Activated CD8-positive, alpha-beta memory T cell treated with anti-CD3 and anti-CD28 coated beads for 48 hours (primary cell): ENCODE measurements at places on chromosomes 13 and 19.
A peak's percentile ranks its signal among the peaks of the same experiment; 100 is the strongest.

DNA sequence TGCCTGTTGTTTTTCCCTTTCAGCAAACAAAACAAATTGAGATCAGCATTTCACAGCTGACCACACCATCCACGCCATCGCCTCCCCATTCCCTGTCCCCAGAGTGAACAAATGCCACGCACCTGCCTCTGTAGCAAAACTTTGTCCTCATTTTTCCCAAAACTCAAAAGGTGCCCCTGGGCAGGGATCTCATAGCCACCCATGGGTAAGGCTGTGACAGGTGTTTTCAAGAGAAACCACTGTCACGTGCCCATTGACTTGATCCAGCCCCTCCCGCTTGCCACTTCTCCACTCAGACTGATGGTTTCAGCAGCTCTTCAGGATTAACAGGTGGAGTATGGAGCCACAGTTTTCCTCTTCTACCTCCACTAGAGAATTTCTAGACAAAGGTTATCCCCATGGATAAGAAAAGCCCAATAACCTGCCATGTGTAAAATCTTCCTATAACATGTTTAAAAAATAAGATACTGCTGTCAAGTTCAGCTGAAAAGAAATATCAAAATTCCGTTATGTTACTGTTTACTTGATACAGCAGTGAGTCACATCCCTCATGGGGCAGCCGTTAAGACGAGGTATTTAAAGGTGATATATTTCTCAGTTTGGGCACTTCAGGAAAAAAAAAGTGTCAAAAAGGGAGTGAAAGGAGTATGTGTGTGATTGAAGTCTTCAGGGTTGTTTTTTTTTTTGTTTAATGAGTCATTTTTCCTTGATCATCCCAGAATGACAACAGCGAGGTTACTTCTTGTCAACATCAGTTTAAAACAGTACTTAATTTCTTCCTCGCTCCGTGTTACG is 63.5 kb upstream of the GPR183 start:
- DNase-seq, result no peak

- DNase-seq, result no peak
Observed at GRCh38 chr19:48668332-48668731, 4.5 kb downstream of the NTN5 start.

DNA sequence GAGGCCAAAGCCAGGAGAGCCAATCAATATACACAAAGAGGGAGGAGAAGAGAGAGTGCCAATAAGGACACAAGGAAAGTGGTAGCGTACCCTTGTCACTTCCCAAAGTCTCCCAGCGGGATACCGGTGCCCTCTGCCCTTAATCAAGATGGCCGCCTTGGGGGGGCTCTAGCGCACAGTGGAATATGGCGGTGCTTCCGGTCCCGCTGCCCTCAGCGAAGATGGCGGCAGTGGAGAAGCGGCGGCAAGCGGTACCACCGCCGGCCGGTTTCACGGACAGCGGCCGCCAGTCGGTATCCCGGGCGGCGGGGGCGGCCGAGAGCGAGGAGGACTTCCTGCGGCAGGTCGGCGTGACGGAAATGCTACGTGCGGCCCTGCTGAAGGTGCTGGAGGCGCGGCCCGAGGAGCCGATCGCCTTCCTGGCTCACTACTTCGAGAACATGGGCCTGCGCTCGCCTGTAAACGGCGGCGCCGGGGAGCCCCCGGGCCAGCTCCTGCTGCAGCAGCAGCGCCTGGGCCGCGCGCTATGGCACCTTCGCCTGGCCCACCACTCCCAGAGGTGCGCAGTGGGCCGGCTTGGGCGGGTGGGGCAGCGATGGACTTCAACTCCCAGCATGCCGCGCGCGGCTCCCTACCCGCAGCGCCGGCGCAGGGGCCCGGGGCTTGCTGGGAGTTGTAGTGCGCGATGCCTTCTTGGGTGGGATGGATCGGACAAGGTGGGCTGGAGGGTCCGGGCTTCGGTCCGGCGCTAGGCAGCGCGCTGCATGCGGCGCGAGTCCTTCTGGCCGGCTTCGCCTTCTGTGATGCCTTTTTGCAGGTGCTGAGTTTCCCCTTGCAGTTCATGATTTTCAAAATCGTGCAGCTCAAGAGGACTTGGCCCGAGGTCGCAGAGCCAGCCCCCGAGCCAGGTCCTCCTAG is at the start of gene TPGS1:
TPGS1 (plus strand) TSS at position 212 of the 918 bp plus-strand sequence; CDS start at position 222, 10 bp downstream.
- peak; percentile 77 for DNase-seq

DNA sequence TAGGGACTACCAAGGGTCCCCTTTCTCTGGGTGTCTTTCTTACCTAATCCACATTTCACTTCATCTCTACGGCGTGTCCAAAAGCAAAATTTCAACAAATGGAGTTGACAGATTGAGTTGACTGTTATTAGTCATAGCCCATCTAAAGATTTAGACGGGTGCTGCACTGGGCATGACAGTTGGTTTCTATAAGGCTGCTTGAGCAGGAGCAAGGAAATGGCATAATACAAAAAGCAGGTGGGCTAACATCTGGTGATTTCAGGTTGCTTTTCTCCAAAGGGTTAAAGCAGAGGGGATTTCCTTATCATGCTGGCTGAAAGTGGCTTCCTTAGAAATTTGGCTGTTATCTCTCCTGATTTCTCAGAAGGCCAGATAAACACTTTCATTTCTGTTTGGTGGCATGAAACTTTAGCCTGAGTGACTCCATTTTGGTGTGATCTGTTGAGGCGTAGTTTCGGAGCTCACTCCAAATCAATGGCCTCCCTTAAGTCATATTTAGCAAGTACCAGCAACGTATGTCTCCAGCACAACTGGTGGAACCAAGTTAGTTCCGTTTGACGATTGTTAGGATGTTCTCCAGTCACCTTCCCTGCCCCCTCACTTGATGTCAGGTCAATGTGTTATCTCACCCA is 440.4 kb downstream of the FGF9 start:
- DNase-seq, result no peak

- DNase-seq, result no peak
Observed at GRCh38 chr19:45607071-45608029, 5.3 kb upstream of the GPR4 start.

DNA sequence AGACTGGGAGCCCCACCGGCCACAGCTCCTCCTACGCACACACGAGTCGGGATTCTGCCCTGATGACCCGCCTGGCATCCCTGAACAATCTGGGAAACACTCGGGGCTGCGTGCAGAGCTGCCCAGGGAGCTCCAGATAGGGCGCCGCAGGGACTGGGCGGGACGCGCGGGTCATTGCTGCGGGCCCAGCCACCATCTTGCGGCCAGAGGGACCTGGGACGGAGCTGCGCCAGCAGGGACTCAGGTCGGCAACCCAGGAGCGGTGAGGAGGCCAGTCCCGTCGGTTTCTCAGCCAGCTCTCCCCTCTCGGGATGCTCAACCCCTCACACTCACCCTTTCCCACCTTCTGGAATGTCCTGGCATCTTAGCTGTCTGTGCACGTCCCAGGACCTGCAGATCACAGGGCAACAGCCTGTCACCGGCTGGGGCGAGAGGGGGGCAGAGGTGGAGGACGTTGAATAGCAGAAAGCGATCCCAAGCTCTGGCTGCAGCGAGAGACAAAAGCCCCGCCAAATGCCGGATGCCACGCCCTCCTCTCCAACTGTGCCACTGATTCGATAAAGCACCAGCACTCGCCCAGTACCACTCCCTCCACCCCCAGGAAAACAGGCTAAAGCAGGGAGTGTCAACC is 20.4 kb upstream of the ZNF91 start:
- no peak for DNase-seq

GRCh38 chr19:36258028-36258875 is 43.3 kb downstream of the ZNF146 start:
- no peak for DNase-seq

- DNase-seq, result no peak
Observed at GRCh38 chr19:2949939-2950285, 5.1 kb upstream of the ZNF77 start.

DNA sequence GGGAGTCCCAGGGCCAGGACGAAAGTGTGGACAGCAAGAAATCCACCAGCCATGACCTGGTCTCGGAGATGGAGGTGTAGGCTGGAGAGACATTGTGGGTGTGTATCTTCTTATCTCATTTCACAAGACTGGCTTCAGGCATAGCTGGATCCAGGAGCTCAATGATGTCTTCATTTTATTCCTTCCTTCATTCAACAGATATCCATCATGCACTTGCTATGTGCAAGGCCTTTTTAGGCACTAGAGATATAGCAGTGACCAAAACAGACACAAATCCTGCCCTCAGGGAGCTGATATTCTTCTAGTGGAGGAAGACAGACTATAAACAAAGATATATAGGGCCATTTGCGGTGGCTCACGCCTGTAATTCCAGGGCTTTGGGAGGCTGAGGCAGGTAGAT is 7.4 kb upstream of the DHX34 start:
- no peak for DNase-seq
